ENCODE measurements at places on chromosomes 5 and 9.

GRCh38 chr5:163360656-163361055 lies 76.7 kb upstream of the CCNG1 start:
- DNase-seq, result no peak

- no peak for DNase-seq
Observed at GRCh38 chr5:80238097-80238496, 17.8 kb downstream of the SERINC5 start.

DNA sequence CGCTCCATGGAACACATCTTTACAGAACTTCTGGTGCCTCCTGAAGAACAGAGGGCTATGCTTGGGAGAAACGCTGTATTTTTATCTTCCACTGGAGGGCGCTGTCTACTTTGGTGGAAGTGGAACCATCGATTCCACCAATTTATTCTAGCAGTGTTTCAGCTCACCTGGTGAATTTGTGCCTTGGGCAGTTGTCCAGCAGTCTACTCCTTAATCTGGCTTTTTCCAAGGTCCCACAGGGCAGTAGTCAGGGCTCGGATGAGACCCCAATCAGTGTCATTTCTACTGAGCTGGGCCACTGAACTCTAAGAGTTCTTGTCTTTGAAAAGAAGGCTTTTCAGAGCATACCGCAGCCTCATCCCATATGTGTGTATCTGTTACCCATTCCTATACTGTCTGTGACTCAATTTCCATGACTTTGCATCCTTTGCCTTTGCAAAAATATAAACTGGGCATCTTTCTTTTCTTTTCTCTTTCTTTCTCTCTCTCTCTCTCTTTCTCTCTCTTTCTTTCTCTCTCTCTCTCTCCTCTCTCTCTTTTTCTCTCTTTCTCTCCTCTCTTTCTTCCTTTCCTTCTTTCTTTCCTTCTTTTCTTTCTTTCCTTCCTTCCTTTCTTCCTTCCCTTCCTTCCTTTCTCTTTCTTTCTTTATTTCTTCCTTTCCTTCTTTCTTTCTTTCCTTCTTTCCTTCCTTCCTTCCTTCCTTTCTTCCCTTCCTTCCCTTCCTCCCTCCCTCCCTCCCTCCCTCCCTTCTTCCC lies 138.4 kb upstream of the ZNF618 start:
- DNase-seq, result peak; percentile 57

- DNase-seq, result no peak
Observed at GRCh38 chr9:68817079-68817875, 112.2 kb downstream of the PIP5K1B start.

GRCh38 chr9:32581512-32582143 lies 8.7 kb upstream of the NDUFB6 start:
- peak; percentile 56 for DNase-seq

DNA sequence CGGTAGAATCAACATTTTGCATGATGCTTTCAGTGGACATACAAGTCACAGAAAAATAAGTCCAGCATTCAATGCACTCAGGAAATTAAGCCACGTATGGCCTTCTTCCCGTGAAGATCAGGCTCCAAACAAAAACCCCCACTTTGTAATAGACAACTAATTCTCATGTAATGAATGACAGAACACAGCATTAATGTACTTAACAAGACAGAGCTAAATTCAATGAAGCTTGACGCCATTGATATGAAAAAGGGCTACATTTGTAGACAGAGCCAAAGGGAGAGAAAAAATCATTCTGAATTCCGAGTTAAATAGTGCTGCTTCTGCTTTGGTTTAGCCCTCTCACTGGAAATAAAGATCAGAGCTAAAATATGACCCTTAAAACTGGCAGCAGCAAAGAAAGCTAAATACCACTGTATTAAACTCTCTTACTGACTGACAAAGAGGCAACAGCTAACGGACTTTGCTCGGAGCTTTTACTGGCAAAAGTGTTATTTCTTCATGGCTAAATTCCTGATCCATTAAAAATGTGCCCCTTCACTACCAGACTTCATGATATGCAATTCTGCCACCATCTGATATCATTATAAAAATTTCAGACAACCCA lies 250.5 kb downstream of the BNC2 start:
- peak; percentile 74 for DNase-seq

- DNase-seq, result no peak
Observed at GRCh38 chr5:42858687-42859086, 47.0 kb upstream of the SELENOP start.

DNA sequence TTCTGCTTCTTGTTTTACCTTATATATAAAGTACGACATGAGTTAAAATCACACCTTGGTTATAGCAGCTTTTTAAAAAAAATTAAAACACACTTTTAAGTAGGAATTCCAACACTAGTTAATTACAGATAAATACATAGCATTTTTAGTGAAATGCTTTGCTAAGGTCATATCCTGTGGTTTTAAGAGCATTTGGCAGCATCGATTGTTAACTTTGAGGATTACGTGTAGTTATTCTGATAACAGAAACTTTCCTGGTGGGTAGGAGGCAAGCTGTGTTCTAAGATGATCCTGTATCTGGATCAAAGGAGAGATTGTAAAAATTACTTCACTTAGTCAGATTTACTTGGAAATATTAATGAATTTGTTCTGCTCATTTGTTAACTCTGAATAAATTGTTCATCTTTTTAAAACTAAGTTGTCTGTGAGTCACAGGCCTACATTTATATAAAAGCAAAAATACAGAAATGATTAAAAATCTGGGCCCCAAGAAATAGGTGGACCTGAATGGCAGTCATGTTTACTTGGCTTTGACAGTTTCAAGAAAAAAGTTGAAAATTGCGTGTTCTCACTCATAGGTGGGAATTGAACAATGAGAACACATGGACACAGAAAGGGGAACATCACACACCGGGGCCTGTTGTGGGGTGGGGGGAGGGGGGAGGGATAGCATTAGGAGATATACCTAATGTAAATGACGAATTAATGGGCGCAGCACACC lies 58.3 kb downstream of the TRIO start:
- DNase-seq, result no peak

DNA sequence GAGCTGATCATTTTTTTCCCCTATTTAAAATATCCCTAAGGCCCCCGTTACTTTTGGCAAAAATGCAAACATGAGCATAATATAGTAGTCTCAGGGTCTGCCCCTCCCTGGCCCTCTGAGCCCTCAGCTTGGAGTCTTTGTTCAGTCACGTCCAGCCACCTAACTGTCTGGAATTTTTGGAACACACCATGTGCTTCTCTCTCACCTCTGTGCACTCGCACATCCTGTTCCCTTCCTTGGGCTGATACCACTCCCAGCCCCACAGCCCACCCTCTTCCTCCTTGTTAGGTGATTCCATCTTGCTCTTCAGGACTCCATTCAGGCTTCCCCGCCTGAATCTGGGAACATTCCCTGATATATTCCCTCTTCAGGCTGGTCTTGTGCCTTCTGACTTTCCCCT lies 16.0 kb downstream of the TDRD7 start:
- no peak for DNase-seq

- no peak for DNase-seq
Observed at GRCh38 chr5:143057580-143057999, 287.4 kb downstream of the ARHGAP26 start.

GRCh38 chr5:102453716-102454115 lies 45.1 kb downstream of the SLCO6A1 start:
- peak; percentile 13 for DNase-seq

DNA sequence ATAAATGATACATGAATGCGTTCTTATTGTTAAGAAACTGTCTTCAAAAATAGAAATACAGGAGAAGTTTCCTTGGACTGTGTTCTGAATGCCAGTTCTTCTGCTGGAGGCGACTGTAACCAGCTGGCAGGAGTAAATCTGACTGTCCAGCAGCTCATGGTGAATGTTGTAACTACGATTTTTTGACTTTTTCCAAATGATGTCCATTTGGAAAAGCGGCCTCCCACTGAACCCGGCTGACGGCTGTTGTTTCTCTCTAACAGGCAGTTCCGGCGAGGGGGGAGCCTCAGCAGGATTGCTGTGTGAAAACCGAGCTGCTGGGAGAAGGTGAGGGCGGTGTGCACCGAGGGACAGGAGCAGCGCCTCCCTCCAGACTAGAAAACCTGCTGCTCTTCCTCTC lies 91.9 kb downstream of the EHMT1 start:
- DNase-seq, result no peak

GRCh38 chr5:177043958-177044357 lies 21.5 kb downstream of the ZNF346 start:
- no peak for DNase-seq

- DNase-seq, result peak; percentile 10
Observed at GRCh38 chr9:88835038-88835466, 156.2 kb upstream of the S1PR3 start.

GRCh38 chr9:118578467-118578866 lies 790.8 kb downstream of the BRINP1 start:
- peak; percentile 85 for DNase-seq

- DNase-seq, result no peak
Observed at GRCh38 chr5:97078958-97079743, 63.3 kb downstream of the LIX1 start.

DNA sequence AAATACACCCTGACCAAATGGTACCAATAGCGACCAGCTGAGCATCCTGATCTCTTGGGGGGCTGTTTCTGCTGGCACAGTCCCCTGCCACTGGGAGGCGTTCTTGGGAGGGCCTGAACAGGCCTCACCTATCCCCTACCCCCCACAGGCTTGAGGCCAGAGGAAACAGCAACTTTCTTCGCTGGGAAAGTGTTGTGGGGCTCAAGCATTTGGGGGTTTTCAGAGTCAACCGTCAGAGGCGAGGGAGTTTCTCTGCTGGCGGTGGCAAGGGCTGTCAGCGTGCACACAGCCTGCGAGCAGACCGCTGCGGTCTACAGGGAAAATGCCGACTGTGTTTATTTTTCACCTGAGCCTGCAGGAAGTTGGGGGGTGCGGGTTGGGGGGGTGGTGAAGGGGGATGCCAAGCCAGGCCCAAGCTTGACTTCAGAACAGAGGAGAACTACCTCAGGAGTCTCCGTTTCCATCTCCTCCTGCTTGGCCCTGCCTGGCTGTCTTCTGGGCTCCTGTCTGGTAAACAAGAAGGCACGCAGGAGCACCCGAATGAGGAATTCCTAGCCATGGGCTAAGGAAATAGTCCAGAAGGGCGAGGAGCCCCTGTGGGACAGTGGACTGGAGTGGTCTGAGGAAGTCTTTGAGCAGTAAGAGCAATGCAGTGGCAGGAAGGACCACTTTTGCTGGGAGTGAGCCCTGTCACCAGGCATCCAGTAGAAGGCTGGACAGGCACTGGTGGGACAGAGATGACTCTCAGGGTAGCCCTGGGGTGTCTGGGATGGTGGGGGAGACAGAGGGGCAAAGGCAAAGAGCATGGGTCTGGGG lies 18.1 kb downstream of the TCF7 start:
- no peak for DNase-seq

DNA sequence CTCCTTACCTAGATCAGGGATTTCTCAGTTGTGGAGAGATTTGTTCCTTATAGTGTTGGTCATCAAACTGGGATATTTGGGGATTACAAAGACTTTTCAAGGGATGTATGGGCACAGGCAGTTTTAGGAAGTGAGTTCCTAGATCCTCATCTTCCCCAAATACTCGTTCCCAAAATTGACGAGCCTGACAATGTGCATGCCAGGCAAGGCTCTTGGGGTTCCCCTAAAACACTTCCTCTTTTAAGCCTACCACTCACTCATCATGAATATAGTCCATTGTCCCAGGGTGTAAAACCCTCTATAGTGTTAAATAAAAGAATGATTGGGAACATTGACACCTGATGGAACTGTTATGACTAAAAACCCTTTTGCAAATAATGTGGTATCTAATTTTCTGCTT lies 26.4 kb downstream of the PDCD1LG2 start:
- no peak for DNase-seq

DNA sequence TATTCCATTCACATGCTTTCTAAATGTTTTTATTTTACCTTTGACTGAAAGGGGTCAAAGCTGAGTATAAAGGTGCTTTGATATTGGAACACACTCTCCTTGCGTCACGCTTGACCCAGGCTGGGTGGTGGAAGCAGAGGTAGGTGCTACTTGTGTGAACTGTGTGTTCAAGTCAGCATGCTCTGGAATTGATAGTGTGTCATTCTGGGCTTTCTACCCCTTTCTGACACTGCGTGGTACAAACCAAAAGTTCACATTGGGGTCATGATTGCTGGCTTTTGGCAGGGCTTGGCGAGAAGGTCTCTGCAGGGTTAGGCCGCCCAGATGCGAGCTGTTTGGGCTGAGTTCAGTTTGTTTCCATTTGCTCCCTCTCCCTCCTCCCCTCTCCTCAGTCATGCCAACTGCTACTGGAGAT lies 131.8 kb downstream of the ADAMTSL1 start:
- no peak for DNase-seq

GRCh38 chr5:13606051-13606450 lies 338.4 kb downstream of the DNAH5 start:
- DNase-seq, result peak; percentile 90

DNA sequence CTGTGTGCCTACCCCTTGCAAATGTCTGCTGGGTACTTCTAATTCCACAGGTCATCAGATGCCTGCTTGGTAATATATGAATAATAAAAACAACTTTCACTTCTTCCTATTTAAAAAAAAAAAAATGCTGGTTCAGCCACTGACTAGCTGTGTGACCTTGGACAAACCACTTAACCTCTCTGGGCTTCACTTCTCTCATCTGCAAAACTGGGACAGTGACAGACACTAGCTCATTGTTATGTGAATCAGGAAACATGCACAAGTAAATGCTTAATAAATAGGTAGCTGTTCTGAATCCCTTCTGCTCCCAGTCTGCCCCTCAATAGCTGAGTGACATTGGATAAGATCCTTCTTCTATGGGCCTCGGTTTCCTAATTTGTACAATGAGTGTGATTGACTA lies 62.6 kb upstream of the HAND1 start:
- DNase-seq, result no peak

GRCh38 chr5:178499352-178499751 lies 90.8 kb downstream of the COL23A1 start:
- peak; percentile 47 for DNase-seq
